ENCODE measurements at places on chromosomes 1 and 21. TPM values are rescaled to one million over a fixed set of nuclear protein-coding genes. Genes with fewer than 3 reads are reported as not detected.

S100A9 gene
- total RNA-seq = 1.2 TPM

RNPEP gene
- 33.0 TPM for total RNA-seq

ECM1 gene
- 0.16 TPM for total RNA-seq

SIM2 gene
- total RNA-seq = not detected

LEPROT gene
- total RNA-seq = 101 TPM

TSPAN1 gene
- 0.49 TPM for total RNA-seq

SERPINC1 gene
- total RNA-seq = not detected

Measured in bladder microvascular endothelial cell (primary cell).